Cardiac fibroblast (primary cell): ENCODE measurements at places on chromosomes 6 and 20.

- no peak for DNase-seq
Measured at GRCh38 chr20:39358052-39358451, 395.9 kb downstream of the DHX35 start.

DNA sequence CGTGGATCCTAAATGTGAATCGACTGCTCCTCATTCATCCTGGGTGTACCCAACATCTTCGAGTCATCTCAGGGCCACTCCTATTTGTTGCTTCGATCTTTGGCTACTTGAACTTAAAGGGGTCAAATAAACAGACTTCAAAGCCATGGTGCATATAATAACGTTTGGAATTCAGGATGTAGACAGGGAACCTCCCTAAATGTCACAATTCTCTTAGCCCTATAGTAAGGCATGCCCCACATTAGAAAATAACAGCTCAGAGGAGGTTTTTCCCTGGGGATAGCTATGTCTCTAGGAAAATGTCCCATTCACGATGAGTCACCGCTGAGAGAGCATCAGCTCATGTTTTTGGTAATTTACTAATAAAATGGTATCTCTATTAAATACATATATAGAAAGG, 54.8 kb upstream of the BMP6 start:
- DNase-seq, result peak; percentile 48

DNA sequence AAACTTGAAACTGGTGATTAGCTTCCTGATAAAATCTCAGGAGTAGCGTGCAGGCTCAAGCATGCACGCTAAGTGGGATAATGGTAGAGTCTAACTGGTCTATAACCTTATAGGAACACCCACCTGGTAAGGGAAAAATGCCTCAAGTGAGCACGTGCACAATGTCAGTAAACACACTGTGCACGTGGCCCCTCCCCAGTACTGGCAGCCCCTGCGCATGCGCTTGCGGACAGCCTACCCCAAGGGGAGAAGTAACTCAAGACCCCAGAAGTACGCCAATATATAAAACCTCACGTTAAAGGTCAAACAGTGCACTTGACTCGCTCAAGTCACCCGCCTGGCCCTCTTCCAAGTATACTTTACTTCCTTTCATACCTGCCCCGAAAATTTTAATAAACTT, 23.1 kb upstream of the DOK5 start:
- DNase-seq, result no peak

- DNase-seq, result no peak
Measured at GRCh38 chr20:4987130-4987529, 14.2 kb downstream of the SLC23A2 start.

- no peak for DNase-seq
Measured at GRCh38 chr6:51410453-51410852, 591.8 kb downstream of the TFAP2B start.

GRCh38 chr20:46362921-46363867, 43.2 kb downstream of the ELMO2 start:
- DNase-seq, result no peak

DNA sequence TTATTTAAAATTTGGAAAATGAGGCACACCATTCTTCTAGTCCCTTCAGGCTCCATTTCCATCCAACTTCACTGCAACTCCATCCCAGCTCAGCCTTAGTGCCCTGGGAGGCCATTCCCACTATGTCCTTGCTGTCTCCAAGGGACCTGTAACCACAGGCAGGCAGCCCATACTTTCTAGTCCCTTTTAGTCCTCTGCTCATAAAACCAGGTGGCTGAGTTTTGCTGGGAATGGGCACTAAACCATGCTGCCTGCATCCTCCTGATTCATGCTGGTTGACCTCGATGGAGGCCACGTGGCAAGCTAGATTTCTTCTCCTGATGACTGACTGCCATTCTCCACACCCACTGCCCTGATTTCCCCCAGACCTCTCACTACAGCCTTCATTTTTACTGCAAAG, 27.5 kb upstream of the MYMX start:
- DNase-seq, result no peak

GRCh38 chr6:166389119-166389518, 6.4 kb upstream of the MPC1 start:
- no peak for DNase-seq

DNA sequence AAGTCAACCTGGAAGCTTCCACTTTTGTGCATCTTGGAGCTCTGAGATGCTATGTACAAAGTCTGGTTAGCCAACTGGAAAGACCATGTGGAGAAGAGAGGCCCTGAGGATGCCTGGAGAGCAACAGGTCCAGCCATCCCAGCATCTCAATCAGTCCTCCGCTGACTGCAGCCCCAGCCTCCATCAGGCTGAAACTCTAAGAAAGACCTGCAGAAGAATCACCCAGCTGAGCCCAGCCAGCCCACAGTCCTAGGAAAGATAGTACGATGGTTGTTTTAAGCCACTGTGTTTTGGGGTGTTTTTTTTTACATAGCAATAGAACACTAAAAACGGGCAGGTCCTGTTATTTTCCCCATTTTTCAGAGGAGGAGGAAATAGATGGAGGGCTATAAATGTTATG, 84.0 kb downstream of the NCR2 start:
- DNase-seq, result no peak

DNA sequence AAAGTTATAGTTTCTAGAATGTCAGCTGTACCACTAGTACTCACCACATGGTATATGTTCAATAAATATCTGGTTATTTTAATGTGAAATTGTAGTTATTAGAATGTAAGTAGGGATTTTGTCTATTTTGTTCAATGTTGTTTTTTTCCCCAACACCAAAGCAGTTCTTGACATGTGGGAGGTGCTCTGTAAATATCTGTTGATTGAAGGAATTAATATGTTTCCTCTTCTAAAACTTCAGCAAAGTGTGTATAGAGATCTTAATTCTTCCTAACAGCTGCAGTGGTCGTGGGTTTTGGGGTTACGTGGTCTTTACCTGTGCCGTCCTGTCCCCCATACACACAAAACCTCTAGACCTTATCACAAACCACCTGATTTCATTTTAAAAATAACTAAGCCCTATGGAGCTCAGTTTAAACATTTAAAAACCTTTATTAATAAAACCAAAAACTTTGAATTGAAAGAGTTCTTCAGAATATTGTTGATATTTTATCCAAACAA, 471.9 kb upstream of the SOX4 start:
- no peak for DNase-seq

DNA sequence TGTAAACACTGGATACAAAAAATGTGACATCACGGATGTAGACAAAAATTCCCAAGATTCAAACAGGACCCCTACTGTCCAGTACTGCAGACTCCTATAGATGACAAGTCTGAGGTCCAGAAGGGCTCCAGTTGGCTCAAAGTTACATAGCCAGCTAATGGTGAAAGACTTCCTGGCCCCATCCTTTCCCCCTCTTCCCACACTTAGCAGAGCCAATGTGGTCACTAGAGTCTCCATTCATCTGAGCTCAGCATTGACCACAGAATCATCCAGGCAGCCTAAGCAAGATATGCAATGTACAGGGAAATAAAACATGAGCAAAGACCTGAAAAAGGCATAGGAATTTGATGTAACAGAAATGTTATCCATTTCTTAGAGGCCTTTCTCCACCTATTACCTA, 180.5 kb downstream of the ADAT2 start:
- DNase-seq, result peak; percentile 22

DNA sequence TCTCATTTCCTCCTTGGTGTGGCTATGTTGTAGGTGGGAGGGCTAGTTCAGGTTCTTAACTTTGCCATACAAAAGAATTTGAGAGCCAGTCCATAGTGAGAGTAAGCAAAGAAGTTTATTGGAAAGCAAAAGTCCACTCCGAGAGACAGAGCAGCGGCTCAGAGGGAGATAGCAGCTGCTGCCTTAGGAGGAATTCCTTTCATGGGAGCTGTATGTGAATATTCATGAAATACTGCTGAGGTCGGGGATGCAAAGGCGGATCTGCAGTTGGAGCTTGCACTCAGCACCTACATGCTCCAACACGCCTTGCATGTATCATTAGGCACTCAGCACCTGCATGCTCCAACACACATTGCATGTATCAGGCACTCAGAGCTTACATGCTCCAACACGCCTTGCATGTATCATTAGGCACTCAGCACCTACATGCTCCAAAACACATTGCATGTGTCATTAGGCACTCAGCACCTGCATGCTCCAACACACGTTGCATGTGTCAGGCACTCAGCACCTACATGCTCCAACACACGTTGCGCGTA, 54.9 kb downstream of the CDH4 start:
- no peak for DNase-seq

- DNase-seq, result peak; percentile 79
Measured at GRCh38 chr20:35600993-35601973, 14.3 kb upstream of the SPAG4 start.

DNA sequence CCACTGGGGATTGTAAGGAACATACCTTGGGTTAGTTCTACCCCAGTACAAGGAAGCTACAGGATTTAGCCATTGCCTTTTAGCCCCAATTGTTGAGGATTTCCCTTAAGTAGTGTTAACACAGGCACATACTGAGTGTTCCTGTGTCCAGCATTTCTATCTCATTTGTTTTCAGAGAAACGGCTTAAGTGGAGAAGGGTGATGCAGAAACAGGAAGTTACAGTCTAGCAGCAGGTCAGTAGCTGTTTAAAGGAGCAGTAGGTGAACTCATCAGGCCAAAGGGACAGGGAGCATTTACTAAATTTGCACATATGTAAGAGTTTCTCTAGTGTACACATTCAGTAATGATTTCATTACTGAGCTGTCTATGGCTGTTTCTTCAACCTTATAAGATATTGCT, 644.2 kb upstream of the GJE1 start:
- no peak for DNase-seq

DNA sequence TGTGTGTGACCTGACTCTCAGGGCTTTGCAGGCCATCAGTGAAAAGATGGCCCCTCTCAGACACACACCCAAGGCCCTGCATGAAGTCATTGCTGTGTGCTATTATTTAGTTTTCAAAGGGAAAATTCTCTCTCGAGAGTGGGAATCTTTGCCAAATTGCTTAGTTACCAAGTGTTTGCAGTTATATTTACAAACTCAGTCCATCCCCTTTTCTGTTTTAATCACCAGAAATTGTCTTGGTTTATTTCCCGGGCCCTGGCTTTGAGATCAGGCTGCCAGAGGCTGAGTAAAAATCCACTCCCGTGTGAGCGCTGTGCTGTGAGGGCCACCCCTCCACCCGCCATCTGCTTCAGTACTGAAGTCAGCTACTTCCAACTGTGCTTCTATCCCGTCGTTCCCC, 163.1 kb downstream of the SOD2 start:
- no peak for DNase-seq

DNA sequence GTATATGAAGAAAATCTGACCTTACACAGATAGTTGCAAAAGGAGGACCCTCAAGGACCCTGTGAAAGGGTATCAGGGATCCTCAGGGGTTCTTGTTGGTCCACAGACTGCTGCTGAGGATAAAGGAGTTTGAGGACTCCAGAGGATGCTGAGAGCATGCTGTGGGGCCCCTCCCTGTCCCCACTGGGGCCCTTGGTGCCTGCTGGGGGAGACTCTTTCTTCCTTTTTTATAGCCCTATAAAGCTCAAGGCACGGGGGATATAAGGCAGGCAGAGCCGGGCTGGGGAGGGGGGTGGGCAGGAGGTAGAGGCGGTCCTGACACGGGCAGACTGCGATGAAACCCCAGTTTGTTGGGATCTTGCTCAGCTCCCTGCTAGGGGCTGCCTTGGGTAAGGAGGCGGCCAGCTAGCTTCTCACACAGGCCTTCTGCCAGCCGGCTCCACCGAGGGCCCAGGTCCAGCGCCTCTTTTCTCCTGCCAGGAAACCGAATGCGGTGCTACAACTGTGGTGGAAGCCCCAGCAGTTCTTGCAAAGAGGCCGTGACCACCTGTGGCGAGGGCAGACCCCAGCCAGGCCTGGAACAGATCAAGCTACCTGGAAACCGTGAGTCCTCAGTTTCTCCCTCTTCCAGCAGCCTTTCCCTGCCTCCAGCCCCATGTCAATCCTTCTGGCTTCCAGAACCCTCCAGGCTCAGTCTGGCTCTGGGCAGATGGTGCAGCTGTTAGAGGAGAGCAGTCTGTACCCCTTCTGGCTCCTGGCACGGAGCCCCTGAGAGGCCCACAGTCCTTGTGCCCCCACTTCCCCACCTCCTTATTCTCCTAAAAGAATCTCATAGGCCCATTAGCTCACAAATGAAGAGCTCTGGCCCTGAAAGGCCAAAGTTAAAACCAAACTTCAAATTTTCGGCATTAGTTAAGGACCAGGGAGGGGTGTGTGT, at the start of gene LY6G6D:
LY6G6D (plus strand) TSS at position 327 of the 937 bp plus-strand sequence; CDS start at position 335, 8 bp downstream.
- DNase-seq, result no peak

- DNase-seq, result no peak
Measured at GRCh38 chr6:168734523-168734922, 293.5 kb downstream of the SMOC2 start.

- DNase-seq, result no peak
Measured at GRCh38 chr6:129368076-129368475, 341.9 kb downstream of the ARHGAP18 start.

DNA sequence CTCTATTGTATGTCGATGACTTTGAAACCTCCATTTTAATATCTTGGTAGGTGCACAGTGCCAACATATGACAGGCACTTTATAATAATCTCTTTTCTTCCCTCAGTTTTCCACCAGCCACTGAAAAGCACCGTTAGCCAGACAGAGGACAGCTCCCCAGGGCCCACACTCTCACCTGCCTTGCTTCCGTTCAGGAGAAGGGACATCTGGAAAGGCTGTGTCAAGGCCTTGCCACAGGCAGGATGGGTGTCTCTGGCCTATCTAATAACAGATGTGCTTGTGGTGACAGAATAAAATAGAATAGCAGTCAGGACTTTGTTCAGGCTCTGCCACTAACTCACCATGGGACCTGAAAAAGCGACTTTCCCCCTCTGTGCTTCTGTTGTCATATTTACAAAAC, 75.5 kb upstream of the CCDC167 start:
- DNase-seq, result no peak

DNA sequence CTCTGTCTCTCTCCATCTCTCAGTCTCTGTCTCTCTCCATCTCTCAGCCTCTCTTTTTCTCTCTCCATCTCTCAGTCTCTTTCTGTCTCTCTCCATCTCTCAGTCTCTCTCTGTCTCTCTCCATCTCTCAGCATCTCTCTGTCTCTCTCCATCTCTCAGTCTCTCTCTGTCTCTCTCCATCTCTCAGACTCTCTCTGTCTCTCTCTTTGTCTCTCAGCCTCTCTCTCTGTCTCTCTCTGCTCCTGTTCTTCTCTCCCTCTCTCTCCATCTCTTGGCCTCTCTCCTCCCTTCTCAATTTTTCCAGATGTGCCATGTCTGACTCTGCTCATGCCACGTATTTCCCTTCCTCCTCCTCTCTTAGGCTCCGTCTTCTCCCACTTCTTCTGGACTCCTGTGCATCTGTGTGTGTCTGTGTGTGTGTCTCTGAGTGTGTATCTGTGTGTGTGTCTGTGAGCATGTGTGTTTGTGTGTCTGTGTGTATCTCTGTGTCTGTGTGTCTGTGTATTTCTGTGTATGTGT, 72.7 kb downstream of the SRC start:
- no peak for DNase-seq

GRCh38 chr6:138393871-138394783, 9.9 kb upstream of the HEBP2 start:
- peak; percentile 65 for DNase-seq

- peak; percentile 67 for DNase-seq
Measured at GRCh38 chr6:67131827-67132226, 1424.8 kb upstream of the EYS start.

- peak; percentile 28 for DNase-seq
Measured at GRCh38 chr6:156720691-156721685, 56.2 kb upstream of the ARID1B start.

GRCh38 chr6:34705241-34705640, 8.7 kb upstream of the ILRUN start:
- no peak for DNase-seq

GRCh38 chr20:46558511-46558959, 8.1 kb upstream of the OCSTAMP start:
- DNase-seq, result peak; percentile 93
